Fibroblast of the aortic adventitia (primary cell): ENCODE measurements at places on chromosomes 4 and X. TPM values are rescaled to one million over a fixed set of nuclear protein-coding genes. Genes with fewer than 3 reads are reported as not detected.
A peak's percentile ranks its signal among the peaks of the same experiment; 100 is the strongest.

Gene MGAT4D
- not detected in 2 replicates for total RNA-seq

Gene FAM156A
- 9.8 and 16.8 TPM in 2 replicates for total RNA-seq

Gene DCTD
- 91.2 and 111 TPM in 2 replicates for total RNA-seq

Gene P2RY4
- 0.09 and 0.41 TPM in 2 replicates for total RNA-seq

DNA sequence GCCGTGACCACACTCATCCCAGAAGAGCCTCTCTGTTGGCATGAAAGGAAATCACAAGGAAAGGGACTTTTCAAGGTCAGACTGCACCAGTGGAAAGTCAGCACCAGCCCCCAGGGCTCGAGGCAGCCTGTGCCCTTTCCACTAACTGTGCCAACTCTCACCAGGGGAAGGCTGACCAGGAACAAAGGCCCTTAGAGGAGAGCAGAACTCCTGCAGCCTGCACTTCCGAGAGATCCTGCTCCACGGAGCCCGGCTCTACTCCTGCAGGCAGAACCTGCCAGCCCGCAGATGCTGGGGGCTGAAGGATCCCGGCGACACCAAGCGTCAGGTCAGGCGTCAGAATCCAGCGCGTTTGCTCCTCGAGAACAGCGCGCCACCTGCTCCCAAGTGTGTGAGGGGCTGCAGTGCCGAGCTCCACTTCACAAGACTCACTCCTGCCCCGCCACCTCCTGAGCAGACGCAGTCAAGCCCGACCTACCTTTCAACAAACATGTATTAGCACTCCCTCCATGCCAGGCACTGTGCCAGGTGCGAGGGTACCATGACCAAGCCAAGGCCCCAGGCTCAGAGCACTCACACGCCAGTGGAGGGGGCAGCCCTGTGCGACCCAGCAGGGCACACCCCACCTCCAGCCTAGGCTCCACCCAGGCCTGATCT is 13.6 kb upstream of the HELT start:
- no peak for DNase-seq

DNA sequence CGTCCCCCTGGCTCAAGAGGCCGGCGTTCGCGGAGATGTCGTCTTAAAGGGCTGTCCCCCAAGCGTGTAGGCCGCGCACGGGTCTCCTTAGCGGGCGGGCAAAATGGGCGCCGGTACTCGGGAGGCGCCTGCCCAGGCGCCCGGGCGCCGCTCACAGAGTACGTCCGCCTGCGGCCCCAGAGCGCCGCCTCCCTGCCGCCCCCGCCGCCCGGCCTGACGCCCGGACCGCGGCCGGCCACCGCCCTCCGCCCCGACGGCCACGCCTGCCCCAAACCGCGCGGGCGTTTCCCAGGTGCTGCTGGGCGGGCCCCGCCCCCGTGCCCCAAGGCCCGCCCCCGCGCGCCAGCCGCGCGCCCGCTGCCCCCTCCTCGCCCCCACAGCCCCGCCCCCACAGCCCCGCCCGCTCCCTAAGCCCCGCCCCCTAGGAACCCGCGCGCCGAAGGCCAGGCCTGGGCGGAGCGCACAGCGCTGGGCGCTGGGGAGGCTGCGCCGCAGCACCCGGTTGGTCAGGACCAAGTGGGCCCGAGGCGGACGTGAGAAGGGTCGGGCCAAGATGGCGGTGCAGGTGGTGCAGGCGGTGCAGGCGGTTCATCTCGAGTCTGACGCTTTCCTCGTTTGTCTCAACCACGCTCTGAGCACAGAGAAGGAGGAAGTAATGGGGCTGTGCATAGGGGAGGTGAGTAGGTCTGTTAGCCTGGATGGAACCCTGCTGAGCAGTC is at the start of the genes BRCC3, CMC4 and MTCP1:
Gene BRCC3, plus strand, starts transcription at position 534 of the 719 bp plus-strand sequence. Its CDS starts 20 bp downstream, at position 554.
Gene CMC4, minus strand, starts transcription at position 162 of the 719 bp plus-strand sequence. CDS start 7,113 bp downstream, outside the sequence.
Gene MTCP1, minus strand, starts transcription at position 162 of the 719 bp plus-strand sequence. CDS start 5,126 bp downstream, outside the sequence.
- peak; percentile 73 for DNase-seq

DNA sequence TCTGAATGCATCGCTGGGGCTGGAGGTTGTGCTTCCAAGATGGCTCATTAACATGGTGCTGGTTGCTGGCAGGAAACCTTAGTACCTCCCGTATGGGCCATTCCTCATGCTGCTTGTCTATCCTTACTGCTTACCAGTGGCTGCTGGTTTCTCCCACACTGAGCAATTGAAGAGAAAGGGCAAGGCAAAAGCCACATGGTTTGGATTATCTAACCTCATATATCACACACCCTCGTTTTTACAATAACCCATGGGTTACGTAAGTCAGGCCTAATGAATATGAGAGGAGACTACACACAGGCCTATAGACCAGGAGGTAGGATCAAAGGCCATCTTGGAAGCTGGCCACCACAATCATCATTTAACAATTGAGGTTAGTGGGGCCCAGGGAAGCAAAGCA is 141.8 kb upstream of the EDNRA start:
- DNase-seq: no peak

DNA sequence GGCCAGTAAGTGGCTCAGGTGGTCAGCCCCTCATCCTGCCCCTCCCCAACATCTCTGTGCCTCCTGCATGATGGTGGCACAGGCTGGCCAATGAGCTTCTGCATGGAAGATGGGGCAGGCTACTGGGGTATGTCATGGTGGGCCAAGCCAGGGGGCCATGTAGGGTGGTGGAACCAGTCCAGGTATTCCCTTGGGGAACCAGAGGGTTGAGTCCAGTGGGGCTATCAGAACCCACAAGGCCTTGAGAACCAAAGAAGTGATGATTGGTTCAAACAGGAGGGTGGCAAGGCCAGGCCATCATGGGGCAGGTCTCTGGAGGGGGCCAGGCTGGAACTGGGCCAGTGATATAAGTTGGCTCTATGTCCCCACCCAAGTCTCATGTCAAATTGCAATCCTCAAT is 18.8 kb upstream of the PPP2R2C start:
- DNase-seq: no peak

DNA sequence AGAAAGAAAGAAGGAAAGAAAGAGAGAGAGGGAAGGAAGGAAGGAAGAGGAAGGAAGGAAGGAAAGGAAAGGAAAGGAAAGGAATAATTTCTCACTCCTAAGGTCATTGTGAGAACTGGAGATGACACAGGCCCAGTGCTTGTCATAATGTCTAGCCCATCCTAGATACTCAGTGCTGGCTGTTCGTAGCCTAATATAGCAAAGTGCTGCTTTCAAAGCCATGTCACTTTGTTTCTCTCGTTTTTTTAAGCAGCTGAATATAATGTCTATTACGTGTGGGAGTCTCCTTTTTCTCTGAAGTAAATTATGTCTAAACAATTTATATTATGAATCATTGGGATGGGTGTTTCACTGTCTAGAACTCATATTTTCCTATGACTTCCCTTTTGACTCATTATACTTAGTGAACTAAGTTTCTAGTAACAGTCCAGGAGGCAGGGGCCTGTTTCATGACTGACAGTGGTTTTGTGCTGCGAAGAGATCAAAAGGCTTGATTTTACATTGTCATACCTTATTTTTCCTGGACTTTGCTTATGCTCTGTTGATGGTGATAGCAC is 327.0 kb upstream of the ZFP42 start:
- DNase-seq: no peak

- DNase-seq: peak; percentile 86
These were observed 376.2 kb downstream of the PCDH18 start for GRCh38 chr4:137156054-137156453.

- DNase-seq: no peak
These were observed 62.7 kb upstream of the BCLAF3 start for GRCh38 chrX:20053537-20053936.

DNA sequence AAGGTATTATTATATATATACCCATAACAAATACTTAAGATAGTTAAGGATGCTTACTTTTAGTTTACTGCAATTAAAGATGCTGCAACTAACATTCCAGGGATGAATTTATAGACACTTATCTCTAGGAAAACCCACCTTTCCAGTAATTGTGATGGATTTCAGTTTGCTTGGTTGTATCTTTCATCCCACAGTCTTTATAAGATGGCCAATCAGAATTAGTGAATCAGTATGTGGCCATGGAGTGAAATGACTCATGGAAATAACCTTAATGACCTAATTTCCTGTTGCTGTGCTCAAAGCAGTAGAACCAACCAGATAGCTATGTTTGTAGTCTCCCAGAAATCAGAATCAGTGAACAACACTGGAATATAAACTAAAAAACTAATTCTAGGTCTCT is 26.4 kb downstream of the MOSPD2 start:
- peak; percentile 51 for DNase-seq

Gene AFM
- not detected in 2 replicates for total RNA-seq

DNA sequence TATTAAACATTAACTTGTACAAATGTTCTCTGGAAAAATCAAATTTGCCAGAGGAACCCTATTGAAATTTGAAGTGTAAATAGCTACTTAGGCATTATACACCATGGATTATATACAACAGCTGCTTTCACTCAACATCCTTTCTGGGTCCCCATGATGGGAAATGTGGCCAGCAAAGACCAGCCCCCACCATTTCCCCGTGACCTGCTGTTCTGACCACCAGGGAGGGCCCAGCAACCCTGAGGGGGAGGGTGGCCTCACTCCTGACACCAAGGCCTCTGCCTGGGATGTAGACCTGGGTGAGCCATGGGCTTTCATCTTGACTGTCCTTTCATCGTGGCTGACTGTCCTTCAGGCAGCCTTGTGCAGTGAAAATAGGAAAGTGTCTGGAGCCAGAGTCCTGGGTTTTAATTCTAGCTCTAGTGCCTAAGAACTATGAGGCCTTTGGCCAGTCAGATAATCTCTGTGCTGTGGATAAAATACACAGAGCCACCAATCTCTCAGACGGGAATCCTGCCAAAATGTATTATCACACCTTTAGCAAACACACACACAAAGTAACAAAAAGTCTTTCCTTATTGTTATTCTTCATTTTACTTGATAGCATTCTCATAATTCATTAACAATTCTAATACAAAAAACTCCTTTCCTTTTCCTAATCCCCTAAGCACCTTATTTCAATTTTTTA is 45.1 kb downstream of the NR3C2 start:
- no peak for DNase-seq

GRCh38 chr4:168893807-168894206 is 116.2 kb downstream of the CBR4 start:
- no peak for DNase-seq

Gene ASB5
- total RNA-seq: 0.09 TPM in 1 of 2 replicates, not detected in the other

- DNase-seq: peak; percentile 73
These were observed 51.7 kb upstream of the GPM6B start for GRCh38 chrX:13868591-13868990.

DNA sequence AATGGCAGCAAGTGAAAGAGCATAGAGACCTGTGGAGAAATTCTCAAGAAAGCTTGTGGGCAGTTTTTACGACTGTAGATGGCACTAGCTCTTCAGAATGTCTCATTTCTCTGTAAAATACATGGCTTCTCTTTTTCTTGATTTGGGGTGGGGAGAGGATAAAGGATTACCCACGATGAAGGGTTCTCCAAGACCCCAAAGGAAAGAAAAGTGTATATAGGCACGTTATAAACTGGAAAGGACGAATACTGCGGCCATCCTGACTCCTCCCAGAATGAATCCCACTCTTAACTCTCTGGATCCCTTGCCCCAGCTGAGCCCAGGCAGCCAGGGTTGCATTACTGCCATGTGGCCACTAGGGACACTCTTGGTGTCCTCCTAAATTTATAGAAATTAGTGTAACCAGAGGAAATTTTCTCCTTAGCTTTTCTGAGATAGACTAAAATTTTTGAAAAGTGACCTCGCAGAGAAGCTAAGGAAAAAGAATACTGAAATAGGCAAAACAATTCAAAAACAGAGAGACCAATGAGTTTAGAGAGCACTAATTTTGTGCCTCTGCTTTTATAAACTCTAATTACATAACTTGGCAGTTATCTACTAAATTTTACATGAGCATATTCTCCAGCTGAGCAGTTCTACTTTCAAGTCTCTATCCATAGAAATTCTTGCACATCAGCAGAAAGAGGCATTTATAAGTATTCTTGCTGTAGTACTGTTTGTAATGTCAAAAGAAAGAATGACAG is 37.8 kb upstream of the PCDH19 start:
- peak; percentile 11 for DNase-seq

DNA sequence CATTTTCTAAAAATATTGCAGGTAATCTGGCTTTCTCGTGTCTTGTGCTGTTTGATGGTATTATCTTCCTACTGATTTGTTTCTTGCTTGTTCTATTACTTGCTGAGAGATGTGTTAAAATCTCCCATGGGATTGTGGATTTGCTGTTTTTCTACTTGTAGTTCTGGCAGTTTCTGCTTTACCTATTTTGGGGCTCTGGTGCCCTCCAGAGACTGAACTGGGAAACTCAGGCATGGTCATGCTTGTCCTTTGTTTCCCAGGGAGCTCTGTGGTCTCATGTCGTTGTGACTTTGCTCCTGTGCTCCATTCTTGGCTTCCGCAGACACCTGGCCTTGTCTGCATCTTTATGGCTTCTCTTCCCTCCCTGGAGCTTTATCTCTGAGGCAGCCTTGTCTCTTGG is 39.5 kb downstream of the NSD2 start:
- peak; percentile 79 for DNase-seq

DNA sequence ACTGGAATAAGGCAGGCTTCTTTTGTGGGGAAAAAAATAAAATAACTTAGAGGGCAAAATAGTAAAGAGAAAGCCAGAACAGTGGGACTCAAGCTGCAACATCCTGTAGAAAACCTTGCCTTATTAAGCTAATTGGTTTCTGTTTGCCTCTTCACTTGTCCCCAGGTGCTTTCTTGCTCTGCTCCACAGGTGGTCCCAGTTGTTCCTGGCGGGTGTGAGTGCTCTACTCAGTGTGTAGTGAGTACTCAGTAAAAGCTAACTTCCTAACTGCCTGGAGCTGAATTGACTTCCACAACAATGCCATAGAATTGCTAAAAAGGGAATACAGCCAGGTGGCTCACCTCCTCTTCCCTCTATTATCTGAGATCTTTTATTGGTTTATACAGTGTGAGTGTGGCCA is 930.2 kb downstream of the C4orf33 start:
- DNase-seq: no peak

Gene GUCY1A1
- 0.09 and 2.4 TPM in 2 replicates for total RNA-seq

Gene NMU
- not detected in 2 replicates for total RNA-seq

GRCh38 chrX:136766785-136767103 is 14.0 kb downstream of the ARHGEF6 start:
- DNase-seq: no peak
